ENCODE measurements at places on chromosomes 13 and 19. TPM values are rescaled to one million over a fixed set of nuclear protein-coding genes. Genes with fewer than 3 reads are reported as not detected.

Gene C1QTNF9B
- not detected for total RNA-seq

Gene C19orf18
- 0.88 TPM for total RNA-seq

Gene ZNF649
- total RNA-seq = 10.6 TPM

DNA sequence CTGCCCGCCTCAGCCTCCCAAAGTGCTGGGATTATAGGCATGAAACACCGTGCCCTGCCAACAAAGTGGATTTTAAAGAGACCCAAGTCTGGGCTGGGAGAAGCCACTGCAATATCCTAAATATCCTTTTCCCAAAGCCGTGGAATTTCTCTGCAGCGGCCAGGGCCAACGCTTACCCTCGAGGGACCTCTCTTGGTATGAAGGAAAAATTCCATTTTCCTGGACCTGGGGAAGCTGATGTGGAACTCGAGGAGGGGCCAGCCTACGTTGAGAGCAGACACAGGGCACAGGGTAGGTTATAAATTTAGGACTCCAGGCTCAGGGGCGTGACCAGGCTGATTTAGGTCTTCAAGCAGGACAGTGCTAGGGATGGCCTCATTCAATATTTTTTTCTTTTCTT is 17.7 kb upstream of the UPF1 start:
- H3K4me1 ChIP-seq = peaks cover 4% of the 10 kb centered on the region
- H3K36me3 ChIP-seq = no peaks in the 10 kb centered on the region
- H3K4me3 ChIP-seq = no peak overlapping the region
- no peak for DNase-seq
- no peak overlapping the region for H3K27ac ChIP-seq

GRCh38 chr13:50800091-50800739 is 43.3 kb downstream of the DLEU7 start:
- DNase-seq = no peak
- H3K4me1 ChIP-seq = peaks cover 27% of the 10 kb centered on the region
- no peak overlapping the region for H3K4me3 ChIP-seq
- H3K27ac ChIP-seq = no peak overlapping the region
- peaks cover 4% of the 10 kb centered on the region for H3K27me3 ChIP-seq
- H3K36me3 ChIP-seq = no peaks in the 10 kb centered on the region

Gene CYP2A7
- total RNA-seq = not detected

- H3K27ac ChIP-seq = peak overlapping the region; percentile 16
- peaks cover 38% of the 10 kb centered on the region for H3K4me1 ChIP-seq
- H3K36me3 ChIP-seq = peaks cover 11% of the 10 kb centered on the region
- H3K27me3 ChIP-seq = no peaks in the 10 kb centered on the region
- H3K4me3 ChIP-seq = no peak overlapping the region
Observed at GRCh38 chr19:19582471-19582870, 36.0 kb downstream of the PBX4 start.

- H3K27ac ChIP-seq = peak overlapping the region; percentile 95
- peaks cover 56% of the 10 kb centered on the region for H3K4me1 ChIP-seq
- peaks cover 63% of the 10 kb centered on the region for H3K36me3 ChIP-seq
- DNase-seq = peak; percentile 62
- H3K27me3 ChIP-seq = no peaks in the 10 kb centered on the region
Observed at GRCh38 chr19:10552510-10553053, 8.9 kb downstream of the ATG4D start.

Gene KLK10
- not detected for total RNA-seq

- H3K4me3 ChIP-seq = no peak overlapping the region
- DNase-seq = no peak
- no peaks in the 10 kb centered on the region for H3K27me3 ChIP-seq
- peaks cover 14% of the 10 kb centered on the region for H3K4me1 ChIP-seq
- H3K36me3 ChIP-seq = peaks cover 6% of the 10 kb centered on the region
Observed at GRCh38 chr19:46907880-46908279, 47.1 kb downstream of the ARHGAP35 start.

GRCh38 chr19:5337126-5337525 is 3.5 kb downstream of the PTPRS start:
- H3K4me1 ChIP-seq = peaks cover 10% of the 10 kb centered on the region
- H3K27ac ChIP-seq = no peak overlapping the region
- peaks cover 1% of the 10 kb centered on the region for H3K36me3 ChIP-seq

Gene OR4F17
- not detected for total RNA-seq

DNA sequence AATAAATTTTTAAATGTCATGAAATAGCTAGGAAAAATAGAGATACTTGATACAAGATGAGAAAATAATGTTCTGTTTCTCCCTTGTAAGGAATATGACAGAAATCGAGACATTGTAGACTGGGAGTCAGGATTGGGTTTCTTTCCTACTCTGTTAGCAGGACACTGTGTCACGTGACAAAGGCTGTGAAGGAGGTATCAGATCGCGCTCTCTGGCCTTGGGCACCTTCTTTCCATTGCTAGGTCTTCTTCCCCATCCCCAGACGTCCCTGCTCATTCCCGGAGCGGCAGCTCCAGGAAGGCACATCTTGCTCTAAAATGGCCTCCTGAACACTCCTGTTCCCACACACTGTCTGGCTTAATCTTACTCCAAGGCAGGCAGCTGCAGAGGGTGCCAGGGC is 133.4 kb downstream of the TM9SF2 start:
- no peak for DNase-seq
- H3K4me3 ChIP-seq = no peak overlapping the region
- no peak overlapping the region for H3K27ac ChIP-seq

DNA sequence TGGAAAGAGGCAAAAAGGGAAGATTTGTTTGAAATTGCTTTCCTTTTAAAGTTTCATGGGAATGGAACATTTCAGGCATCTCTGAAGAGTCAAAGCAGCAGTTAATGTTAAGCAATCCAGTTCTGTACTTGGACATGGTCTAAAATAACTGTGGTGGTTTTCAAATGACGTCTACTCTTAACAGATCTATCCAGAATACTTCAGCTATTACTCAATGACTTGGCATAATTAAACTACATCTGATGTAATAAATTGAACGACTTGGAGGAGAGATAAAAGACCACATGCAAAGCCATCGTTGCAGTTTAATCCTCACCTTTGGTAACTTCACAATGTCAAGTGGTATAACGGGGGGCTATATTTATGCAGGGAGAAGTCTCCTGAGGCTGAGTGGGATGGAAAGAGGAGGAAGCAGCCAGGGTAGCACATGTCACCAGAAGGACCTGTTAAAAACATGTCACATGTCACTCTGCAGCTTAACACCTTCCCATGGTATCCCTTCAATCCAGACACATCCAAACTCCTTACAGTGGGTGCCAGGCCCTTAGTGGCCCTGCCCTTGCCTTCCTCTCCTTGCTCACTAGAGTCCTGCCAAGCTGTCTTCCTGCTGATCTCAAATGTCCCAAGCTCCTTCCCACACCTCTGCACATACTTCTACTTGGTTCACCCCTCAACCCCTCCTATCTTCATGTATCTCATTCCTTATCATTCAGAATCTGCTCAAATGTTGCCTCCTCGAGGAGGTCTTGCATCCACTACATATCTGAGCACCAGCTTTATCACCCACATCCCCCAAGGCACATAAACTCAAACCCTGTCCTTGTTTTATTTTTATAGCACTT is 327.8 kb downstream of the SUCLA2 start:
- DNase-seq = no peak
- H3K4me1 ChIP-seq = no peaks in the 10 kb centered on the region
- H3K27ac ChIP-seq = no peak overlapping the region
- H3K4me3 ChIP-seq = no peak overlapping the region
- no peaks in the 10 kb centered on the region for H3K27me3 ChIP-seq
- no peaks in the 10 kb centered on the region for H3K36me3 ChIP-seq

- H3K27ac ChIP-seq = no peak overlapping the region
- no peaks in the 10 kb centered on the region for H3K36me3 ChIP-seq
- no peak for DNase-seq
Observed at GRCh38 chr19:54317965-54318240, 4.9 kb upstream of the LILRA5 start.

DNA sequence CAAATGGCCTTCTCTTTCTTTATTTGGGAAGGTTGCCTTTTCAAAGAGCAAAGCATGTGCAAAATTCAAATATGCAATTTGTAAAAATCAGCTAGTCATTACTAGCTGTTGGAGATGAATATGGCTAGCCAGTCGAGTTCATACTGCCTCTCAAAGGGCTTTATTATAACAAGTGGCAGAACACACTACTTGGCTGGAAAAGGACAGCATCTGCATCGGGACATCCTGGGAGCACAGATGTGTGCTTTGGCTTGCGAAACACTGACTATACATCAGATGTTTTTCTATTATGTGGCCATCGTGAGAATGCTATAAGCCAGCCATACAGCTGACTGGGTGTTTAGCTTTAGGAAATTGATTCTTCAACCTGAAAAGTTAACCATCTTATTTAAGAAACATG is 424.2 kb downstream of the KCTD12 start:
- no peak overlapping the region for H3K4me3 ChIP-seq
- H3K36me3 ChIP-seq = no peaks in the 10 kb centered on the region

DNA sequence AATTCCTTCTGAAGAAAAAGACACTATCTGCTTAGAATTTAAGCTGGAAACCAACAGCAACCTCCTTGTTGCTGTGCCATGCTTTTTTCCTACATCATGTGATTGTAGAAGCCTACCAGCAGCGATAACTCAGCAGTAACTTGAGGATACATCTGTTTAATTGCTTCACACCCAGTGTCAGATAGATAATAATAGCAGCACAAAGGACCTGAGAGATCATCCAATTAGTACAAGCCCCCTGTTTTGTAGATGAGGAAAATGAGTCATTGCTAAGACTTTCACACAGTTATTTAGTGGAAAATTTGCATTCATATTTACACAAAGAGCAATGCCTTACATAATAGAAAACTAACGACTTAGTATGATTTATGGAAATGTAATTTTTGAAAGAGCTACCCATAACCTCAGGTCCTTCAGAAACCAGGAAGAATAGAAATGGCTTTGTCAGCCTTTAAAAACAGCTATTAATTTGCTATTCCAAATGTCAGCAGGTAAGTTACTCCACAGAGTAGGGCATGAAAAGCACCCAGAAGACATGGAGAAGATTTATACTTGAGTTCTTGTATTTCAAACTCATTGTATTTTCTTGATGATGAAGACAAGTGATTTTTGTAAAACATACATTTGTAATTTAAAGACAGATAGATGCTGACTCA is 93.7 kb upstream of the SGCG start:
- H3K4me1 ChIP-seq = no peaks in the 10 kb centered on the region
- no peak overlapping the region for H3K27ac ChIP-seq
- no peak overlapping the region for H3K4me3 ChIP-seq
- DNase-seq = no peak
- H3K36me3 ChIP-seq = no peaks in the 10 kb centered on the region

GRCh38 chr19:41646589-41647204 is 19.8 kb upstream of the CEACAM4 start:
- H3K4me3 ChIP-seq = no peak overlapping the region
- no peak for DNase-seq

- no peak overlapping the region for H3K4me3 ChIP-seq
- H3K36me3 ChIP-seq = no peaks in the 10 kb centered on the region
- no peaks in the 10 kb centered on the region for H3K4me1 ChIP-seq
- DNase-seq = peak; percentile 49
- no peak overlapping the region for H3K27ac ChIP-seq
Observed at GRCh38 chr13:27997904-27998522, 9.5 kb upstream of the URAD start.

Gene F10
- total RNA-seq = not detected

DNA sequence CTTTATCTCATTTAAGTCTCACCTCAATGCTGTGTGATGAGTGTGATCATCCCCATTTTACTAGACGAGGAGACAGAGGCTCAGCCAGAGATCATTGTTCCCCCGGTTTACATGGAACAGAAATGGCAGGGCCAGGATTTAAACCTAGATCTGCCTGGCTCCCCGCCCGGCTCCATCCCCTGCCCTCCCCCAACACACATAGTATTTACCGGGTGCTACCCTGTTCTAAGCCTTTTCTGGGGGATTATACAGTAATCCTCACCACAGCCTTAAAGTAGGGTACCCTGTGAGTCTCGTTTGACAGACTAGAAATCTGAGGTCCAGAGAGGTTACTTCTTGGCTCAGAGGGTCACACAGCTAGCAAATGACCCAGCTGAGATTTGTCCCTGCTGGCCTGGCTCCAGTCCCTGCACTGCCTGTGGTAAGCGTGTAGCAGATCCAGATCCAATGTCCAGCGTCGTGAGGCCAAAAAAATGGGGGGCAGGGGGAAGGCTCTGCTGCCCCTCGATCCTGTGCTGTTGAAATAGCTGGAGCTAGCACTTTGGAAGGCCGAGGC is 3.8 kb upstream of the KLC3 start:
- no peak for DNase-seq
- no peak overlapping the region for H3K27ac ChIP-seq
- no peak overlapping the region for H3K4me3 ChIP-seq
- H3K4me1 ChIP-seq = peaks cover 7% of the 10 kb centered on the region
- H3K36me3 ChIP-seq = no peaks in the 10 kb centered on the region

GRCh38 chr13:24180750-24181377 is 20.3 kb downstream of the SPATA13 start:
- H3K4me1 ChIP-seq = peaks cover 31% of the 10 kb centered on the region
- peaks cover 25% of the 10 kb centered on the region for H3K36me3 ChIP-seq
- no peak overlapping the region for H3K4me3 ChIP-seq
- H3K27ac ChIP-seq = no peak overlapping the region
- peaks cover 6% of the 10 kb centered on the region for H3K27me3 ChIP-seq

Gene SIGLEC12
- 3.9 TPM for total RNA-seq

- H3K4me1 ChIP-seq = no peaks in the 10 kb centered on the region
- no peak for DNase-seq
- no peak overlapping the region for H3K27ac ChIP-seq
- H3K36me3 ChIP-seq = no peaks in the 10 kb centered on the region
Observed at GRCh38 chr19:17985037-17985818, 18.3 kb downstream of the KCNN1 start.

Gene ALOX5AP
- 220 TPM for total RNA-seq

- H3K4me3 ChIP-seq = no peak overlapping the region
- DNase-seq = no peak
- no peak overlapping the region for H3K27ac ChIP-seq
- H3K4me1 ChIP-seq = no peaks in the 10 kb centered on the region
- peaks cover 41% of the 10 kb centered on the region for H3K27me3 ChIP-seq
- no peaks in the 10 kb centered on the region for H3K36me3 ChIP-seq
Observed at GRCh38 chr19:1780272-1780958, 27.1 kb downstream of the ONECUT3 start.

GRCh38 chr13:94050039-94050438 is 429.4 kb downstream of the DCT start:
- peaks cover 13% of the 10 kb centered on the region for H3K27me3 ChIP-seq
- H3K36me3 ChIP-seq = no peaks in the 10 kb centered on the region
- DNase-seq = no peak
- no peaks in the 10 kb centered on the region for H3K4me1 ChIP-seq
- H3K27ac ChIP-seq = no peak overlapping the region

Gene SRRM5
- 0.37 TPM for total RNA-seq

DNA sequence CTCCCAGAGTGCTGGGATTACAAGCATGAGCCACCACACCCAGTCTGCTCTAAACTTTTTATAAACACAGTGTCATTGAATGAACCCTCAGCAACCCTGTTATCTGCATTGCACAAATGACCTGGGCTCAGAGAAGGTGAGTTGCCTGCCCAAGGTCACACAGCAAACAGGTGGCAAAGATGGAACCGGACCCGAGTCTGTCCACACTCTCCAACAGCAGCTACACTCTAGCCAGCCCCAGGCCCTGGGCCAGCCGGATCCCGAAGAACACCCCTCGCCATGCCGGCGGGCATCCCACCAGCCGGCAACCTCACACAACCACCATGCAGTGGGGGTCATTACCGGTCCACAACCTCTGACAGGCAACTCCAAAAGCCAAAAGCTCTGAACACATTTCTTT is 14.5 kb downstream of the ERCC2 start:
- H3K4me1 ChIP-seq = peaks cover 2% of the 10 kb centered on the region
- no peak for DNase-seq
- peaks cover 5% of the 10 kb centered on the region for H3K36me3 ChIP-seq
- no peak overlapping the region for H3K4me3 ChIP-seq
- no peaks in the 10 kb centered on the region for H3K27me3 ChIP-seq

Gene MISP3
- 1.4 TPM for total RNA-seq

Data from activated CD8-positive, alpha-beta memory T cell treated with anti-CD3 and anti-CD28 coated beads, Interleukin-2, amount 10 ng/mL, durations not matched to agents 7 days and 5 days (primary cell).